Activated CD4-positive, CD25-positive, alpha-beta regulatory T cell (primary cell): ENCODE measurements at places on chromosomes 3 and 15.

DNA sequence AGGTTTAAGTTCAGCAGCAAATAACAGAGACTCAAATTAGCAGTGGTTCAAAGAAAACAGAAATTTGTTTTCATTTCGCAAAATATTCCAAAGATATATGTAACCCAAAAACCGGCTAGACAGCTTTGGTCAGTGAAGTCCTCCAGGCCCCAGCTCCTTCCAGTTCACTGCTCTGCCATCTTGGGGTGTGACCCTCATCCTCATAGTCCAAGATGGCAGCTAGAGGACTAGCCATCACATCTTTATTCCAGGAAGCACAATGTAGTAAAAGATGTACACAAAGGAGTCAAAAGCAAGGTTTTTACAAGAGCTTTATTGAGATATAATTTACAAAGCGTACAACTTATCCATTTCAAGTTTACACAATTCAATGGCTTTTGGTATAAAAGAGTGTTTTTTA is 107.1 kb downstream of the LIPC start:
- no peak for DNase-seq

GRCh38 chr3:140791368-140791767 is 113.5 kb downstream of the TRIM42 start:
- DNase-seq: no peak

GRCh38 chr3:123724306-123724705 is 139.5 kb upstream of the HACD2 start:
- DNase-seq: no peak

DNA sequence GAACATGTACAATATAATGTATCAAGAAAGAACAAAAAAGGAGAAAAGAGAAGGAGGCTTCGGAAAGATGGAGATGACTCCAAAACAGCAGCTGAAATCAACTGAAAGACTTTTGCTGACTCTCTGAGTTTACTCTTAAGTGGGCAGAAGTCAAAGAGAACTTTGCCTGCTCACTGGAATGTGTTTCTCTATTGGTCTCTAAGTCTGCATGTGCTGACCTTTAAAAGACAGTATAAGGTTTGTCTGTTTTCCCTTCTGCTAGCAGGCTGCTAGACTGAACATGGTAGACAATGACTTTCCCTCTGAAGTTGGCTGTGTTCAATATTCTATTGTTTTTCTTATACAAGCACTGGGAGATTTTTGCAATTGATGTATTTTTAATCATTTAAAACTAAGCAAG is 7.2 kb upstream of the MAP4 start:
- no peak for DNase-seq

- DNase-seq: no peak
These were observed 12.2 kb downstream of the CPB1 start for GRCh38 chr3:148839805-148840204.

DNA sequence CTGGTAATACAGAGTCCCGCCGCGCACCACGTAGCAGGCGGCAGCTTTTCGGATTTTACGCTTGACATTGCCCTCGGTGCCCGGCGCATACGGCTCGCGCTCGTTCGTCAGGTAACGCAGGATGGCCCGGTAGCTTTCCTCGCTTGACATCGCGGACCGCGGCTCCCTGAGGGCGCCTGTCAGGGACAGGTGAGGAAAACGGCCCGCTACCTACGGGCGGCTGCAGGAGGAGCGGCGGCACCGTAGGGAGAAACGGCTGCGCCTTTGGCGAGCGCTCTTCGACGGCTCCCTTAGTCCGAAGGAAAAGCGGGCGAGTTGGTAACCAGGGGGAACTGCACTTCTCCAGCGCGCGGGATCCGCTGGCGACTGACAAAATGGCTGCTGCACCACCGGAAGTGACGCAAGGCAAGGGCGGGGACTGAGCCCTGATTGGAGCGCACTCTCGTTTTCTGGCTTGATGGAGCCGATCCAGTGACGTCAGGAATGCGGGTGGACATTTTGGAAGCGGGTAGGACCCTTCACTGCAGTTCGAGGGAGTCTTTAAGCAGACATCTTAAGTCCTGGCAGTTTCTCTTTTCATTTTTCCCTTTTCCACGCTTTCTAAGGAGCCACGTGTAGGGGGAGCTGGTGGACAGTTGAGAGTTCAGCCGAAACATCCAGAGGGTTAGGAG is at the start of gene ZBTB11:
TSS of gene ZBTB11 (minus strand) at position 368 of the 671 bp plus-strand sequence. CDS start at position 150, 218 bp downstream.
- DNase-seq: no peak

DNA sequence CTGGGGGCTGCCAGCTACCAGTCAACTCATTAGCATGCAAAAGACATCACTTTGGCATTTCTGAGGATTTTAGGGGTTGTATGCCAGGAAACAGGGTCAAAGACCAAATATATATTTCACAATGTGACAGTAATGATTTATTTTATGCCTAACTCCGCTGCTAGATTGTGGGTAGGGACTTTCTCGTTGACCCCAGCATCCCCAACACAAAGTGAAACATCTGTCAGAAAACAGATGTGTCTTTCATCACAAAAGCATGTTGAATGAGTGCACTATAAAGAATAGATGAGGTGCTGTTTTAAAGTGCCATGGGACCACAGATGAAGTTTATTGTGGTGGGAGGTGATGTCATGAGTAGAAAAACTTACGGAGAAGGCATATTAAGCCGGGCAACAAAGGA is 59.7 kb downstream of the ITPR1 start:
- DNase-seq: no peak

GRCh38 chr15:81384891-81385720 is 11.1 kb upstream of the TMC3 start:
- no peak for DNase-seq

DNA sequence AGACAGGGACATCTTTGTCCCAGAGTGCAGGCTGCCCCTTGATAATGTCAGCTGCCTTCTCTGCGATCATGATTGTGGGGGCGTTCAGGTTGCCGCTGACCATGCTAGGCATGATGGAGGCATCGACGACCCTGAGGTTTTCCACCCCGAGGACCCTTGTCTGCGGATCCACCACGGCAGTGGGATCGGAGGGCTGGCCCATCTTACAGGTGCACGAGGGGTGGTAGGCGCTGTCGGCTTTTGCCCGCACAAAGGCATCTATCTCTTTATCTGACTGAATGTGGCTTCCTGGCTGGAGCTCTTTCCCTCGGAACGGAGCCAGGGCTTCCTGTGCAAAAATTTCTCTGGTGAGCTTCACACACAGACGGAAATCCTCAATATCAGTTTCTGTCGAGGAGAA is 28.4 kb downstream of the CHDH start:
- no peak for DNase-seq

GRCh38 chr3:183278479-183279088 is 25.5 kb downstream of the B3GNT5 start:
- DNase-seq: no peak

GRCh38 chr3:149373235-149374125 is 4.0 kb downstream of the TM4SF1 start:
- no peak for DNase-seq

DNA sequence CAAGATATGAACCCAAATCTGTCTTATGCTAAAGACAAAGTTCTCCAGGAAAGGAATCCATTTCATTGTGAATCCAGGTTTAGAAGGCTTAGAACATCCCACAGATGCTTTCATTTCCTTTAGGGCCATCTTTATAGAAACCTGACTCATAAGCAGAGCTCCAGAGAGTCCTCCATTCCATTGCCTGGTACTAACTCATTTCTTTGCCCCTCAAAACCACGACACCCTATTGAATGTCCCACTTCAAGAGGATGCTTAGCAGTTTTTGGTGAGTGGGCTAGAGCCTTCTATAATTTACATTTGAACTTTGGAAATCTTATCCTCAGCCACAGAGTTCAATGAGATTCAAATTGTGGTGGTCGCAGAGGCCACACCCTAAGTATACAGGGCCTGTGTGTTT is 325.0 kb downstream of the NTRK3 start:
- no peak for DNase-seq

DNA sequence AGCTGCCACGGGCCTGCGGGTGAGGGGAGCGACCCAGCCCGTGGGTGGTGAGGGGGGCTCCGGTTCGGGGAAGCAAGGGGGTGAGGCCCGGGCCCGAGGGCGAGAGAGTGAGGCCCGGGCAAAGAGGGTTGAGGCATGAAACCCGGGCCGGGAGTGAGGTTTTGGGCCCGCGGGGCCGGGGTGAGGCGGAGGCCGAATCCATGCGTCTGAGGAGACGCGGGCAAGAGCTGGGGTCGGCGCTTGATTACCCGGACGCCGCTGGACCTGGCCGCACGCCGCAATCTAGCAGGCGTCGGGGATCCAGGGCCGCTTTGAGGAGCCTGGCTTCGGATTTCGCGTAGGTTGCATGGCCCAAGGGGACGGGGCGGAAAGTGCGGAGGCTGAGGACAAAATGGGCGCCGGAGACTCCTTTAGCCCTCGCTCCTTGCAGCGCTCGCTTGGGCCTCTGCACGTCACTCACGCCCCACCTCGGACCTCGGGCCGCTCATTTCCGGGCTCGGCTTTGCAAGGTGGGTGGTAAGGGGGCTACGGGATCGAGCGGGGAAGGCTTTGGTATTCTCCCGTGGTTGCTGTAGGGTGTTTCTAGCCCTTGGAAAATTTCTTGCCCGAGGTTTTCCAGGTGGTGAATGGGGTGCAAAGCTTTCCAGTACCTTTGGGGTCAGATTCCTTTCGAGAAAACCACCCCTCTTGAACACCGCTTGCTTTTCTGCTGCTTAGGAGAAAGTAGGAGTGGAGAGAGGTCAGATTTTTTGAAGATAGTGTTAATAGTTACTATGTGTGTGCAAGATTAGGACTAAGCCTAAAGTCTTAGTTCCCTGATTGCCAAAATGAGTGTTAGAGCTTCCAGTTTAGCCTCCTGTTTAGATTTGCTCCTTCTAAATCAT is 827 bp downstream of the SLC25A36 start:
- peak; percentile 23 for DNase-seq
